Glutamatergic neuron (in vitro differentiated cells): ENCODE measurements at places on chromosomes 13 and 19.

DNA sequence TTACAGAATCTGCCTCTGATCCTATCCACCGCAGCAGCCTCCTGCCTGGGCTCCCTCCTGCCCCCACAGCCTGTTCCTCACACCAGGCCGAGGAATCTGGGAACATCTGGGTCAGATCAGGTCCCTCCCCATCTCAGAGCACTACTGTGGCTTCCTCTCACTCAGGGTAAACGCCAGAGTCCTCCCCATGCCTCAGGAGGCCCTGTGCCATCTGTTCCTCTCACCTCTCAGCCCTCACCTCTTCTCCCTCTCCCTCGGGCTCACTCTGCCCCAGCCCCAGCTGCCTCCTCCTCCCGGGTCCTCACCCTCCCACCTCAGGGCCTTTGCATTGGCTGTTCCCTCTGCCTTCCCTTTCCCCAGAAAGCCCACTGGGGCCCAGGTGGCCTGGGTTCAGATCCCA is 18.2 kb downstream of the FCGBP start:
- DNase-seq: no peak

- peak; percentile 84 for DNase-seq
Observed at GRCh38 chr19:18417250-18418028, 1.8 kb upstream of the SSBP4 start.

DNA sequence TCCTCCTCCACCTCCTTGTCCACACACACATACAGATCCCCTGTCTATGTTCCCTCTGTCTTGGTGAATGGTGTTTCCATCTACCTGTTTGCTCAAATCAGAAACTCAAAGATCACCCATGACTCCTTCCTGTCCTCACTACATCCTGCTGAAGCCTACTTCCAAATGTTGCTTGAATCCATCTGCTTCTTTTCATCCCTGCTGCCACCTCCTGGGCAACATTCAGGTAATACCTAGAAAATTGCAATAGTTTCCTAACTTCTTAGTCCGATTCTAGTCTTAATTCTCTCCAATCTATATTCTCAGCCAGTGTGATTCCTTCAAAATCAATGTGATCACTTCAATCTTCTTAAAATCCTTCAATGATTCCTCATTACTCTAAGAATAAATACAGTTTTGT is 155.5 kb upstream of the STARD13 start:
- no peak for DNase-seq

DNA sequence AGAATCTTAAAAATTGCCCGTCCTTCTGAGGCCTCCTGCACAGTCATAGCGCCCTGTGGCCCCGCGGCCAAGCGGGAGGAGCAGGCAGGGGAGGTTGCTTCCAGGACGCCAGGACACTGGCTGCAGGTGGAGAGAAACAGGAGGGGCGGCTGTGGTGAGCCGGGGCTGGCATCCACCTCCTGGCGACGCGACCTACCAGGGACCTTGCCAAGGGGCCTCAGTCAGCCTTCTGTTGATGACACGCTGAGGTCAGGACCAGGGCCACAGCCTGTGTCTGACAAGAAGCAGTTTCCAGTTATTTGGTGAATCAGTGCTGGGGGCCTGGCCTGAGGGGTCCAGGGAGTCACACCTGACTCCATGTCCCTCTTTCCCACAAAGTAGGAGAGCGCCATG is 13.3 kb upstream of the MKNK2 start:
- DNase-seq: no peak

- DNase-seq: no peak
Observed at GRCh38 chr19:29329460-29330134, 116.6 kb upstream of the UQCRFS1 start.

DNA sequence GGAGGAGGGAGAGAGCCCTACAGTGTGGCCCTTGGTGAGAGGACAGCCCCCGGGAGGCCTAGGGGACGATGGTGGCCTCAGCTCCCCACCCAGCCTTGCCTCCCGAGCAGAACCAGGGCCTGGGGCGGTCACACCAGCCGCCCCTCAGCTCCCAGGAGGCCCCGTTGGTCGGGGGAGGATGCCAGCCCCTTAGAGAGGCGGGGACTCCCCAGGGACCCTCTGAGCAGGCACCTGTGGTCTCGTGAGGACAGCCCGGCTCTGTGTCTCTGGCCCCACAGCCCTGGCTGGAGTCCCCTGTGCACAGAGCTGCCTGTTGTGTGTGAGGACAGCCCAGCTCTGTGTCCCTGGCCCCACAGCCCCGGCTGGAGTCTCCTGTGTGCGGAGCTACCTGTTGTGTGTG is 158.8 kb downstream of the KDM4B start:
- no peak for DNase-seq

DNA sequence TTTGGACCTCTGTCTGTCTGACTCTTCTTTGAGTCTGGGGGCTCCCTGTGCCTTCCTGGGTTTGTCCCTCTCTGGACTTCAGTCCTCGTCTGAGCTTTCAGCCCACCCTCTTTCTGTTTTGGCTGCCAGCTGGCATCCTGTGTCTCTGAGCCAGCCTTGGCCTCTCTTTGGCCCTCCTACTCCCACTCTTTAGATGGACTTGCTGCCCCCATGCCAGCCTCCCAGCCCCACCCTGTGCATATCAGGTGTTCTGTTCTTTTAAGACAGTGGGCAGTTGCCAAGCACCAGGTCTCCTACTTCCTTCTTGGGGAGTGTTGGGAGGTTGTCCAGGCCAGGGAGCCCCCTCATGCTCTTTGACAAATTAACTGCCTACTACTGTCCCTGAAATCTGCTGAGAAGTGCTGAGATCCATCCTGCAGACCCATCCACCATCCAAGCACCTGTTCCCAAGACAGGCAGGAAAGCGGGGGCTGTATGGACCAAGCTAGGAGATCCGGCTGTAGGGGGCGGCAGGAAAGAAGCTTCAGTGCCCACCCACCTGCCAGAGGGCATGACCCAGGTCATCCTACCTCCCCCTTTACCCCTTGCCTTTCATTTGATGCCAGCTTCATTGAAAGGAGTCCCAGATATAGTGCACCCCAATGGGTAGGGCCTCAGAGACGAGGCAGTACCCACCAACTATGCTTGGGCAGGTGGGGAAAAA is 9.6 kb downstream of the CIC start:
- DNase-seq: no peak

DNA sequence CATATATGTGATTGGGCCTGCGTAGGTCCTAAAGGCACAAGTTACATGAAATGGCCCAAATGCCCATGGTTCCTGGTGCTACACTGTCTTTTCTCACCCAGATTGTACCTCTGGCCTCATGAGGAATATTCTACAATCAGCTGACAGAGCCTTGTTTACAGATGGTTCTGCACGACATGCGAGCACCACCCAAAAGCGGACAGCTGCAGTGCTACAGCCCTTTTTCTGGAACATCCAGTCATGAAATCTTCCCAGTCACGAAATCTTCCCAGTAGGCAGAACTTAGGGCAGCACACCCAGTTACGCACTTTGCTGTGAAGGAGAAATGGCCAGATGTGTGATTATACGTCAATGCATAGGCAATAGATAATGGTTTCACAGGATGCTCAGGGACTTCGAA is 7.7 kb upstream of the ELF1 start:
- no peak for DNase-seq

DNA sequence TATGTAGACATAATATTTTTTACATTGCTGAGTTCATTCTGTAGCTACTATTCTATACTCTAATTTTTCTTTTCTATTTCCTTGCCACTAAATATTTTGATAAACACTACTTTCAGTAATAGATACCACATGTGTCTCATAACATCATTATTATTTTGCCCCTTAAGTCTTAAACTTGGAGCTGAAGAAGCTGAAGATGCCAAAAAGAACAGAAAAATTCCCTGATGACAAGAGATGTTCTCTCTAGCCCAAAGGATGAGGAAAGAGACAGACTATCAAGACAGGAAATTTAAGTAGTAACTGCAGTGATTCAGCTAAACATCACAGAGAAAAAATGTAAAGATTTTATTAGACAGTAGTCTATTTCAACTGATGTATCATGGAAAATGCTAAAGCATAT is 322.0 kb upstream of the KLHL1 start:
- no peak for DNase-seq

GRCh38 chr13:79196366-79196765 is 209.7 kb downstream of the RBM26 start:
- DNase-seq: no peak

- DNase-seq: no peak
Observed at GRCh38 chr19:10095622-10095947, 6.9 kb downstream of the ANGPTL6 start.

- no peak for DNase-seq
Observed at GRCh38 chr19:13788991-13789390, 6.3 kb upstream of the ZSWIM4 start.

- DNase-seq: no peak
Observed at GRCh38 chr19:4303819-4304537, 420 bp upstream of the FSD1 start.

DNA sequence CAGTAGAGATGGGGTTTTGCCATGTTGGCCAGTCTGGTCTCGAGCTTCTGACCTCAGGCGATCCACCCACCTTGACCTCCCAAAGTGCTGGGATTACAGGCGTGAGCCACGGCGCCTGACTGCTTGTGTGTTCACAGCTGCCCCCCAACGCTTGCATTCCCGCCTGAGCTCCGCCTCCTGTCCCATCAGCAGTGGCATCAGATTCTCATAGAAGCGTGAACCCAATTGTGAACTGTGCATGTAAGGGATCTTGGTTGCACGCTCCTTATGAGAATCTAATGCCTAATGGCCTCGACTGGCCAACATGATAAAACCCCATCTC is 75.9 kb downstream of the GADD45B start:
- no peak for DNase-seq

- peak; percentile 83 for DNase-seq
Observed at GRCh38 chr19:40305403-40305802, 20.3 kb upstream of the AKT2 start.

DNA sequence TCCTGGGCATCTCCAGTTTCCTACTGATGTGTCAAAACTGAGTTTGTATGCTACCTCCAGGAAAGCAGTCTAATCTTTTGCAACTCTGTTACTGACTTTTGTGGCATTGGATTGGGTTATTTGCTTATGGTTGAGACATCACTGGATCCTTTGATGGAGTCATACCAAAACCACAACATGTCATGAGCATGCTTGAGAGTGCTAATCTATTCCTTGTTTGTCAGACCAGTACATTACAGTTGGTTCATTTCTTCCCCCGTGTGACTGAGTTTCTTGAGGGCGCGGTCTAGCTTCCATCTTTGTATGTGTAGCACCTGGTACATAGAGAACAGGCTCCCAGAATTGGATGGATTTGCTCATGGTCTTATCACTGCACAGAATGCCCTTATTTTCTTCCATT is 43.2 kb downstream of the SUGT1 start:
- no peak for DNase-seq

DNA sequence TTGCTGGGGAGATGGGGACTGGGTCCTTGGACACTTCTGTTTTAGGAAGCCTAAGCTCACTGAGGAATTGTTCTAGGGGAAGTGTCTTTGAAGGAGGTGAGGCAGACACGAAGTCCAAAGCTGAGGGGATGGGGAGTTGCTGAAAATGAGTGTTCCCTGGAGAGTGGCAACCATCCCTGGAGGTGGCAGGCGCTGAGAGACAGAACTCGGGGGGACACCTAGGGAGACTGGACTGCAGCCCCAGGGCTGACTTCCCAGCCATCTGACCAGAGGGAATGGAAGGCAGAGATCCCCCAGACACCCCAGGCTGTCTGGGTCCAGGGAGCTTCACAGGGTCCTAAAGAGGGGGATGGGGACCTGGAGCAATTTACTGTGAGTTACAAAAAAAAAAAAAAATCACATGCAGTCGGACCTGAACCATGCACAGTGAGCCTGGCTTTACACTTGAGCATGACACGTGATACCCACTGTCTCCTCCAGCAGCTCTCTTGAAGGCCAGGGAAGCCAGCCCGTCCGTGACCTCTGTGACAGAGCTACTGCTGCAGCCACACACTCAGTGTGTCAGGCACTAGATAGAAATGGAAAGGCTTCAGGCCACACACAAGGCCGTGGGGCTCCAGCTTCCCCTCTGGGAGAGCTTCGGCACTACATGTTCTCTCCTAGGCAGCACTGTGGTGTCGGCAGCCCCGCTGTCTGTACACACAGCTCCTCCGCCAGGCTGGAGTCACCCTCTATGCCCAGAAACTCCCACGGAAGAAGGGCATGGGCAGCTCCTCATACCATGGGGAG is 77.1 kb upstream of the KCTD15 start:
- DNase-seq: no peak

- peak; percentile 88 for DNase-seq
Observed at GRCh38 chr19:46487802-46488445, 7.7 kb downstream of the PNMA8B start.

- no peak for DNase-seq
Observed at GRCh38 chr19:9075064-9075949, 11.6 kb upstream of the OR1M1 start.

DNA sequence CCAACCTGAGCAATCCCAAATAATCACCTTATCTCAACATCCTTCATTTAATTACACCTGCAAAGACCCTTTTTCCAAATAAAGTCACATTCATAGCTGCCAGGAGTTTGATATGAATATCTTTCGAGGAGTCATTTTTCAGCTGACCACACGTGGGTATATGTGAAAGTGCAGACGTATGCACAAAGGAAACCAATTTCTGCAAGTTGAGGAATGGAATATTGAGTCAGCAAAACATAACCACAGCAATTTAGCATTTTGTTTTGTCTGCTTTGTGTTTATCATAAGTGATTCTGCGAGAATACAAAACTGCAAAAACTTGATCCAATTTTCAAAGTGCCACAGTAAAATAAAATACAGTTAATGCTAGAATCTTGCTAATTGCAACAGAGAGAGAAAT is 295.9 kb downstream of the SUCLA2 start:
- DNase-seq: no peak

- DNase-seq: no peak
Observed at GRCh38 chr13:25625414-25625813, 253.6 kb downstream of the ATP8A2 start.

GRCh38 chr13:56412856-56413255 is 727.9 kb upstream of the PRR20A start:
- no peak for DNase-seq

DNA sequence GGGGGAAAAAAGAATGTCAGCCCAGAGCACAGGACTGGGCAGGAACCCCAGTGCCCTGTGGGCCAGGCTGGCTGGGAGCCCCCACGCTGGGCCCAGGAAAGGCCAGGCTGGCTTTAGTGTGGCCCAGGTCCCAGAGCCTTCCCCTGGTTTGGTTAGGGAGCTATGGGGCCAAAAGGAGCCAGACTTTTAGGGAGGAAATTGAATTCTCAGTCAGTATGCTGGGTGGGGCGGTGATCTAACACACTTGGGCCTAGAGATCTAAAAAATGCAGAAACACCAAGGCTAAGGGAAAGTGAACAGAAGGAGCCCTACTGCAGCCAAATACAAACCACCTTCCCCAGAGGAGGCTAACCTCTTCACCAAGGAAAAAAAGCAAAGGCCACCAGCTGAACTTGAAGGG is 137.5 kb downstream of the CRYL1 start:
- no peak for DNase-seq

DNA sequence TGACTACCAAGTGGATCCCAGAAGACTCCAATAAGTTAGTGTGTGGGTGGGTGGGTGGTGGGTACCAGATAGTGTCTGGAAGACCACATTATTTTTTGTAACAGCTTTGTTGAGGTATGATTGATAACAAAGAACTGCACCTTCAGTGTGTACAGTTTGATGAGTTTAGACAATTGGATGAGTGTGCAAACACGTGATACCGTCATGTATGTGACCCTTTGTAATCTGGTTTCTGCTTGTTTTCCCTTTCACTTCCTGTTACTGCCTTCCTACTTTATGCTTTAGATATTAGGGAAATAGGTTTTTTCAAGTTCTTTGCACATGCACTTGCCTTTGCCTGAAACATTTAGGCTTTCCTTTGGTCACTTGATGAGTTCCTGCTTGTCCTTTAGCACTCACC is 8.5 kb downstream of the RPL21 start:
- no peak for DNase-seq
